CD8-positive, alpha-beta T cell (primary cell): ENCODE measurements at places on chromosomes 13 and 19. TPM values are rescaled to one million over a fixed set of nuclear protein-coding genes. Genes with fewer than 3 reads are reported as not detected.

TUBA3C gene
- not detected for total RNA-seq

MIPEP gene
- total RNA-seq = 3.8 TPM

C2CD4C gene
- not detected for total RNA-seq

TMEM190 gene
- total RNA-seq = not detected

F10 gene
- not detected for total RNA-seq

GARIN5A gene
- not detected for total RNA-seq

SYNE4 gene
- 2.1 TPM for total RNA-seq

TSKS gene
- 0.98 TPM for total RNA-seq

CABP5 gene
- not detected for total RNA-seq

CPB2 gene
- total RNA-seq = not detected

IL11 gene
- 1.0 TPM for total RNA-seq

PEG3 gene
- total RNA-seq = 0.33 TPM

KLK2 gene
- not detected for total RNA-seq

LRRC63 gene
- total RNA-seq = 0.22 TPM

NTF4 gene
- total RNA-seq = not detected

GMIP gene
- 82.7 TPM for total RNA-seq
